Thoracic aorta endothelial cell (primary cell): ENCODE measurements at places on chromosomes 6 and 20. TPM values are rescaled to one million over a fixed set of nuclear protein-coding genes. Genes with fewer than 3 reads are reported as not detected.

MROH8 gene
- total RNA-seq, result 1.5 and 1.9 TPM in 2 replicates

PRPF6 gene
- 63.0 and 73.5 TPM in 2 replicates for total RNA-seq

NKX2-2 gene
- not detected in 2 replicates for total RNA-seq

SOX18 gene
- total RNA-seq, result 25.5 and 42.1 TPM in 2 replicates

PDE7B gene
- 32.0 and 64.5 TPM in 2 replicates for total RNA-seq
